HS-27A (cell line): ENCODE measurements at places on chromosomes 3 and 15.

DNA sequence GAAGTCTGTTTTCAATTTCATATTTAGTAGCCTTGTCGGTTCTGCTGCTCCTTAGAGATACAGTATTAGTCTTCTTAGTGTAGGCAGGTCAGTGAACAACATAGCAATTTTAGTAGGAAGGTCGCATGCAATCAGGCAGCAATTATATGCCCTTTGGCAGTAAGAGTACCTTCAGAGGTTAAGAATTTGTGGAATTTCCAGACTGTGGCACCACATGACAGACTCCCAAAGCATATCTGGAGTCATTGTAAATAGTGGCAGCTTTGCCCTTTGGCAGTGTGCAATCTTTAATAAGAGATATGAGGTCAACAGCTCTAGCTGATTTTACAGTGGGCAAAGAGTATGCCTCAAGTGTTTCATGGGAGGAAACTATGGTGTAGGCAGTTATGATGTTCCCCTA lies 1532.5 kb upstream of the CADM2 start:
- no peak for DNase-seq

GRCh38 chr3:109921509-109921908 lies 584.2 kb upstream of the DPPA4 start:
- no peak for DNase-seq

GRCh38 chr15:94972314-94972713 lies 741.0 kb downstream of the MCTP2 start:
- DNase-seq: no peak

DNA sequence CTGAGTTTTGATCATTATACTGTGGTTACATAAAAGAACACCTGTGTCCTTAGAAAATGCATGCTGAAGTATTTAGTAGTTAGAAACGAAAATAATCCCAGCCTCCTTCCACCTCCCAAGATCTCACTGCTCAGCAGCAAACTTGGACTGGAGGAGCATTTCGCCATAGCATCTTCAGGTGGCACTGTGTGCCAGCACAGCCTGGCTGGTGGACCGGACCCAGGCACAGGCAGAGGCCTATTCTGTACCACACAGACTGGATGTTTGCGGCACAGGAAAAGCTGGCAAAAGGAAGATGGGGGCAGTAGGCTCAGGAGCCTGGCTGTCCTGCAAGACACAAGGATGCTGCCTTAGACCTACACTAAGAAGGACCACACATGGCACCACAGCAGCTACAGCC lies 10.2 kb downstream of the STIMATE start:
- DNase-seq: no peak
